Motor neuron (in vitro differentiated cells): ENCODE measurements at places on chromosomes 16 and 17. TPM values are rescaled to one million over a fixed set of nuclear protein-coding genes. Genes with fewer than 3 reads are reported as not detected.

DNA sequence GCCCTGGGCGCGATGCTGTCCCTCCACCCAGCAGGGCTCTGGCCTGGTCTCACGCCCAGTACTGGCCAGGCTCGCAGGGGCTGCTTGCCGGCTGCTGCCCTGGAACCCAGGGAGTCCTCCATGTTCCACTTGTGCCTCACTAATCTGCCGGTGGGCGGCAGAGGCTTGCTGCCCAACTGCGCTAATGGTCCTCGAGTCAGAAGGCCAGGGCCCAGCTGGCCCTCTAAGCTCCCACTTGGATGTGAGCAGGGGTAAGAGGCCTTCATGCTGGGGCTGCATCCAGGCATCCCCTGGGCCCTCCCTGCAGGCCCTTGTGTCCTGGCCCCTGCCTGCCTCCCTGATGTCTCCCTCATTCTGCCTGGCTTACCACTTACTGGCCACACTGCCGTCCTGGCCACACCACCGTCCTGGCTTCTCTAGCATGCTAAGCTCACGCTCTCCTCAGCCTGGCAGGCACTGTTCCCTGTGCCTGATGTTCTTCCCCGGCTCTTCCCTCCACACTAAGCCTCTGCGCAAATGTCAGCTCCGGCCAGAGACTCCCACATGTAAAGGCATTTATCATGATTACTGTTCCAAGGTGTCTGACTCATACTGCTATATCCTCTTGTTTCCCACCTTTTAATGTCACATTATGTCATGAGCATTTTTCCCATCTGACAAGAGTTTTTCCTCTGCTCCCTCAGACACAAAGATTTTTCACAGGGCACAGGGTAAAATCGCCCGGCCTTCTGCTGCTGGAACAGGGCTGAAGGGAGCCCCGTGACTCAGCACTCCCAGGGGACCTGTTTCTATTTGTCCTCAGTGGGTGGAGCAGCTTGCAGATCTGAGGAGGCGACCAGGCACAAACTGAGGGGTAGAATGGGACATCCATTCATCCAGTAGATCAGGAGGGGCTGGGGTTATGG is 15.9 kb downstream of the B9D1 start:
- peak; percentile 90 for ATAC-seq

GRCh38 chr16:48818257-48818656 is 208.3 kb upstream of the N4BP1 start:
- ATAC-seq, result no peak

GRCh38 chr16:58261263-58261662 is 33.6 kb downstream of the PRSS54 start:
- ATAC-seq, result no peak

DNA sequence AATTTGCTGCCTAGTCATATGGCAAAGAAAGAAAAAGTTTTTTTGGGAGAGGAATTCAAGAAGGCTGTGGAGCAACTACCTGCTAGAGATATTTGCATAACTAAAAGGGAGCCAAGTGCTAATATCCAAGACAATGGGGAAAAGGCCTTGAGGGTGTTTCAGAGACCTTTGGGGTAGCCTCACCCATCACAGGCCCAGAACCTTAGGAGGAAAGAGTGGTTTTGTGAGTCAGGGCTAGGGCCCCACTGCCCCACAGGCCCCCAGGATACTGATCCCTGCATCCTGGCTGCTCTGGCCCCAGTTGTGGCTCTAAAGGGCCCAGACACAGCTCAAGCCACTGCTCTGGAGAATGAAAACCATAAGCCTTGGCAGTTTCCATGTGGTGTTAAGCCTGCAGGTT is 41.9 kb upstream of the SDK2 start:
- no peak for ATAC-seq

The GAN gene
- total RNA-seq, result 5.4 and 6.6 TPM in 2 replicates

DNA sequence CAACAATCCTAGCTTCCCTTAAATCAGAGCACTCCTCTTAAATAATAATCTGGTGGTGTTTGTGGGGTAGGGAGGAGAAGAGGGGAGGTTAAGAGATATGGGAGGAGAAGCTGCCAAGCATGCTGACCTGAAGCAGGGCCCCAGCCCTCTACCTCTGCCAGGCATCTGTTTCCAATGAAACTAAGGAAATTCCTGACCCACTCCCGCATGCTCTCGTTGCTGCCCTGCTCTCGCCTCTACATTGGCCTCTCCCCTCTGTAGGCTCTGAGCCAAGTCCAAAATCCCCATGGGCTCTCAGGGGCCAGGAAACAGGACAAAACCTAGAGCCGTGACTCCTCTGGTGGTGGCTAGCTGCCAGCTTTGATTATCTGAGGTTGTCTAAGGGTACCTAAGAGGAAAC is 559.5 kb upstream of the CDH11 start:
- peak; percentile 57 for ATAC-seq
